ENCODE measurements at places on chromosomes 7 and 10. TPM values are rescaled to one million over a fixed set of nuclear protein-coding genes. Genes with fewer than 3 reads are reported as not detected.

EVX1 gene
- total RNA-seq = not detected

- no peak for DNase-seq
- H3K36me3 ChIP-seq = no peaks in the 10 kb centered on the region
- H3K4me1 ChIP-seq = no peaks in the 10 kb centered on the region
These were observed 18.3 kb downstream of the CPED1 start for GRCh38 chr7:121006711-121007315.

DNA sequence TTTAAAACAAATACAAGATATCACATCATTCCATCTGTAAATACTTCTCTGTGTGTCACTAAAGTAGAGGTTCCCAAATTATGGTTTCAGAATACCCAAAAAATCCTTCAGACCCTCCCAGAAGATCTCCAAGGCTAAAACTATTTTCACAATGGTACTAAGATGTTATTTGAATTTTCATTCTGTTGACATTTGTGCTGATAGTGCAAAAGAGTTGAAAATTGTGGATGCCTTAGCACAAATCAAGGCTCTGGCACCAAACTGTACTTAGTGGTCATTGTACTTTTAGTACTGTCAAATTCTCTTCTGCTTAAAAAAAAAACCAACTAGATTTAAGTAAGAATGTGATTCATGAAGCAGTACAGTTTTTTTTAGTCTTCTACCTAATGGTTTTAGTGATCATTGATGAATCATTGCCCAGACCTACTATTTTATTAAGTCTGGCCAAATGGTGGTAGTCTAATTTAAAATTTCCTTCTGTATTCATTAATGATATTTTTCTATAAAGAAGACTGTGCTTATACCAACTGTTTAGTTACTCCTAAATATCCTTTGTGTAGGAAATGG, 50.5 kb downstream of the TPST1 start:
- no peaks in the 10 kb centered on the region for H3K36me3 ChIP-seq
- no peaks in the 10 kb centered on the region for H3K4me1 ChIP-seq
- peaks cover 3% of the 10 kb centered on the region for H3K27me3 ChIP-seq
- no peak overlapping the region for H3K4me3 ChIP-seq

DNA sequence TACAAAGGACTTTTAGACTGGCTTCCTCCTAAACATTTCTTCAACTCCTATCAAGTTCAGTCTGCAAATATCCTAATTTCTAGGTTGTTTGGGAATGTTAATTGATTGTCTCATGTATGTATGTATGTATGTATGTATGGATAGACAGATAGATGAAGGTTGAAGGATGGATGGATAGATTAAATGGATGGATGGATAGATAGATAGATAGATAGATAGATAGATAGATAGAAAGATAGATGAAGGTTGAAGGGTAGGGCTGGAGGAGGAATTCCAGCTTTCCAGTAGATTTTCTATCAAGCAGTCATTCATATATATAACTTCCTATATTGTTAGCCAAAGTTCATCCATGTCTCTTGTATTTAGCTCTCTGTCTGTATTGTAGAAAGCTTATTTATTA, 85.8 kb downstream of the KAT6B start:
- no peak for DNase-seq
- H3K4me3 ChIP-seq = no peak overlapping the region
- H3K36me3 ChIP-seq = peaks cover 2% of the 10 kb centered on the region
- H3K27ac ChIP-seq = no peak overlapping the region
- peaks cover 18% of the 10 kb centered on the region for H3K4me1 ChIP-seq
- no peaks in the 10 kb centered on the region for H3K27me3 ChIP-seq

CFAP43 gene
- total RNA-seq = not detected

CDC14C gene
- not detected for total RNA-seq

GRCh38 chr7:49255054-49255453, 330.7 kb downstream of the CDC14C start:
- no peaks in the 10 kb centered on the region for H3K36me3 ChIP-seq
- H3K4me1 ChIP-seq = no peaks in the 10 kb centered on the region
- DNase-seq = no peak
- H3K27me3 ChIP-seq = no peaks in the 10 kb centered on the region

- H3K4me3 ChIP-seq = no peak overlapping the region
- H3K27ac ChIP-seq = no peak overlapping the region
- no peaks in the 10 kb centered on the region for H3K27me3 ChIP-seq
- H3K36me3 ChIP-seq = no peaks in the 10 kb centered on the region
These were observed 71.1 kb upstream of the CUX1 start for GRCh38 chr7:101746314-101746713.
